ENCODE measurements at places on chromosomes 5 and 9. TPM values are rescaled to one million over a fixed set of nuclear protein-coding genes. Genes with fewer than 3 reads are reported as not detected.

The PCDHA13 gene
- polyA plus RNA-seq = 0.27 TPM

The TMEM171 gene
- 0.16 TPM for polyA plus RNA-seq

The DCTN4 gene
- polyA plus RNA-seq = 21.5 TPM

The FAM81B gene
- polyA plus RNA-seq = 0.27 TPM

The MORN5 gene
- polyA plus RNA-seq = 0.45 TPM

The GDF9 gene
- polyA plus RNA-seq = 1.1 TPM

DNA sequence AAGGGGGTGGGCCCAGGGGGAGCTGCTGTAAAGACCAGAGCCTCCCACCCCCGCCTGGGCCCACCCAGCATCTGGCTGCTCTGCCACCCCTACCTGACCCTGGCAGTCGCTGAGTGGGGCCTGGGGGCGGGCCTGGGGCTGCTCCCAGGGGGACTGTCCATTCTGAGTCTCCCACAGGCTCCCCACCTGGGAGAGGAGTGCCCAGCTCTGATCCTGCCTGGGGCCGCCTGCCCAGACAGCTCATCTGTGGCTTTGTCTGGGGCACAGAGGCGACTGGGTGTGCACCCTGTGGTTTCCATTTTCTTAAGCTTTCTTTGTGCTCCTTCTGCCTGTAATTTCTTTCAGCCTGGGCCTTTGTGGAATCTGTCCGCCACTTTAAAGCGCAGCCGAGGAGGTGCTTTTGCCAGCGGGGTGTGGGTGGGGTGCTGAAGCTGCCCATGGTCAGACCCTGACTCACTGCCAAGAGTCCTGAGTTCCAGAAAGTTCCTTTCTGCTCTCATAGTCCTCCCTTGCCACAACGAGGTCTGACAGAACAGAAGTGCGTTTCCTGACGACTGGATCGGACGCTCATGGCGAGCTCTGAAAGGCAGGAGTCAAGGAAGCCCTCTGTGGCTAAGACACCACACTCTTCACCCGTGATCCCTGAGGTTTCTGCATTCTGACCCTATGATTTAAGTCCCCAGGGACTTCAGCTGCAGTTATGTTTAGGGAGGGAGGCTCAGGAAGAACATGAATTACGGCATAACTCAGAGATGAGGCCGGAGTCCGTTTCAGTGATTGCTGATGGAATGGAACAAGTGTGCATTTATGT is 225.0 kb downstream of the FANCC start:
- no peak for DNase-seq

- no peak for DNase-seq
These were observed 598 bp upstream of the TMED7 start for GRCh38 chr5:115626445-115626823.

GRCh38 chr5:124060413-124061067 is 548.6 kb downstream of the CSNK1G3 start:
- no peak for DNase-seq

DNA sequence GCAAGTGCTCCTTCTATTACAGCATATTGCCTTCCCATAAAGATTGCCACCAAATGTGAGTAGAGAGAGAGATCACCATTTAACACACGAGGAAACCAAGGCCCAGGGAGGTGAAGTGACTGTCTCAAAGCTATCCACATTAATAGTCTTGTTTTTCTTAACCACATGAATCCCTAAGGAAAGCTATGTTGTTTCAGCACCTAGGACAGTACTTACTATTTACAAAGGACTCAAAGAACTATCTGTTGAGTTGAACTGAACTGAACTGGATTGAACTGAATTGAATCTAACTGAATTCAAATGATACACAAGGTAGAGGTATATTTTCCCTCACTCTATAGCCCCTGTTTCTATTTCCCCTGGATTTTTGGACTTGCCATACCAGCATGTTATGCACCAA is 430.4 kb downstream of the CAAP1 start:
- no peak for DNase-seq

DNA sequence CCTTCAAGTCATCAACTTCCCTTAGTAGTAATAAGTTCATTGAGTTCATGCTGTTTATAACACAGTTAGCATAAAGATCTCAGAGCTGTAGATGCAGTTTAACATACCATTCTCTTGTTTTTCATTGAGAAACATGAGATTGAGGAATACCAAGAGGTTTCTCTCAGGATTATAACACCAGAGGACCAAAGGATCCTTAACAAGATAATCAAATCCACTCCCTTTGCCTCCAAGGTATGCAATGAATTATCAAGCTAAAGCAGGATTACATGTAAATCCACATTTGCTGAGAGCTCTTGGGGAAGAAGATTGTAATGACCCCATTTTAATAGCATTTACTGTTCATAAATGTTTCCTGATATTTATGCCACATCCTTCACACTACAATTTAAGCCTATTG is 35.1 kb upstream of the DAB2 start:
- no peak for DNase-seq

- DNase-seq = no peak
These were observed 360.2 kb upstream of the GRIA1 start for GRCh38 chr5:153130296-153130695.

DNA sequence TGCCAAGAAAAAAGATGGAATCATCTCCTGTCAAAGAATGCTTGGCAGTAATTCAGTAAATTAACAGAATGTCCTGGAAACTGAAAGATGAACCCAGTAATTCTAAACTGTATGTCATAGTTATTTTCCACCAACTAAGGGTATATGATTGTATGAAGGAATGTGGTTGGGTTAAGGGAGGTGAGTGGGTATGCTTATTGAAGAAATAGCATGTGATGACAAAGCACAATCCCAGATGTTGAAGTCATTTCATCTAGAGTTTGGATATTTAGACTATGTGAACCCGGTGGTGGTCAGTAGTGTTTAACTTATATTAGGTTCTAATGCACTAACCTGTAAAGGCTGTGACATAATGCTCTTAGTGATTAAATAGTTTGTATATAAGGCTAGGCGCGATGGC is 87.3 kb downstream of the CDKN2A start:
- no peak for DNase-seq

- no peak for DNase-seq
These were observed 70.4 kb upstream of the PRDM9 start for GRCh38 chr5:23437011-23437410.

- no peak for DNase-seq
These were observed at the start of gene HMMR for GRCh38 chr5:163460562-163461171. Gene HMMR, plus strand, starts transcription at chr5:163460632. Its CDS starts 61 bp downstream, at chr5:163460693.

DNA sequence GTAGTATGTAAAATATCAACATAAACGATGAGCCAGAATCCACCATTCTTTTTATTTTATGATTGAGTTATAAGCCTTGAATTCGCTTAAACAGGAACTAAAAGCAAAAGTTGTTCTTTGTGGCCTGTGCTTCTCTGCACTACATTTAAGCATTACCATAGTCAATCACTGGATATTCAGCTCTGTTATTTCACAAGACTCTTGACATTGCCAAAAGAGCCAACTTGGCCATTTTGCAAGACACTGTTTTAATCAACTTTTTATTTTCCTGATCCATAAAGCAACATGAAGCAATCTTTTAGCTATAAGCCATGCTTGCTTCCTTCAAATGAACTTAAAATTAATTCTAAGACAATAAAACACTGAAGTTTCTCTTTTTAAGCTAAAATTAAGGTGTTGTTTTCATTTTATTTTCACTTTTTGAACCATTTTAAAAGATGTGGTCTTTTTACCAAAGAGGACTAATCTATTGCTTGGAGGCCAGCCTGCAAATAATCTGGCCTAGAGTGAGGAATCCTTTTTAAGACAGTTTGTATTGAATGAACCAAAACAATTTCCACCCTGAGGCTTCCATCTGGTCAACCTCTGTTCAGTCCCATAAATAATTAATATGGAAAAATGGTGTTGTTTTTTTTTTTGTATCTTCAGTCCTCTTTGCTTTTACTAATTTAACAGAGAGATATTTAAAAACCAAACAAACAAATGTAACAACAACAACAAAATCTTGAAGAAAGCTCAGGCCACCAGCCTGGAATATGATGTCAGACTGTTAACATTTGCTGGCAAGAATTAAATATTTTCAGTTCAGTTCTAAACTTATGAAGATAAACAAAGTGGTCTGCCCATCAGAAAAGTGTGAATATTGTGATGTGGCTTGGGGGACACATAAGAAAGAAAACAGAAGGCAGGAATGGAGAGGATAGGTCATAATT is 274.4 kb downstream of the MARCHF11 start:
- no peak for DNase-seq

DNA sequence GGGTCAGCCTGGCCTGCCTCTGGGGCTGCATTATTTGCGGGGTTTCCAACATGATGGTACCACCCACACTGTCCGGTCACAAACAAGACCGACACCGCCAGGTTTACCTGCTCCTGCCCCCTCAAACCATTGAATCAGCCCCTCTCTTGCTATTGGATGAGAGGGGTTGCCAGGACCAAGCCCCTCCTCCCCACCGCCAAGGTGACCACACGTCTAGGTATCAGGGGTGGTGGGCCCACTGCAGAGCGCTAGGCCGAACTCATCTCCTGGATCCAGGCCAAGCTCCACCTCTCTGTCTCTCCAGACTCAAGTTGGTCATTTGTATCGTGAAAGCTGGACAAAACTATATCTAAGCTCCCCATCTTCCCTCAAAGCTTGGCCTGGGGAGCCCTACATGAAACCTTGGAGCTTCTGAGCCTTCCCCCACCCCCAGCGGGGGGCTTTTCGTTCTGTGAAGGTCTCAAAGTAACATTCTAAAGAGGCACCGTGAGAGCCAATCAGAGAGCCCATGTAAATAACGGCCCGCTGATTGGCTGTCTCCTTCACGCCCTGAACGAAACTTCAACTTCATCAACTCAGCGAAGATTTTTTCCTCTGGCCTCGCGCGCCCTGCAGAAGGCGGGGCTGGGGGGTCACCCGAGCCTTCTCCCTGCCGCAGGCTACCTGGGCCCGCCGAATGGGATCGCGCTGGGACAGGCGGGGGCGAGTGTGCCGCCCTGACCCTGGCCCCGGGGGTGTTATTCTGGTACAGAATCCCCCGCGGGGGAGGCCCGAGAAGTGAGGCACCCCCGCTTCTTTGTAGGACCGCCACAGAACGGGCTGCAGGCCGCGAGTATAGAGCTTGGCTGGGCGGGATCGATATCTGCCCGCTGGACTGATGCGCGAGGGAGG is 49.6 kb upstream of the PSD2 start:
- DNase-seq = peak; percentile 50

DNA sequence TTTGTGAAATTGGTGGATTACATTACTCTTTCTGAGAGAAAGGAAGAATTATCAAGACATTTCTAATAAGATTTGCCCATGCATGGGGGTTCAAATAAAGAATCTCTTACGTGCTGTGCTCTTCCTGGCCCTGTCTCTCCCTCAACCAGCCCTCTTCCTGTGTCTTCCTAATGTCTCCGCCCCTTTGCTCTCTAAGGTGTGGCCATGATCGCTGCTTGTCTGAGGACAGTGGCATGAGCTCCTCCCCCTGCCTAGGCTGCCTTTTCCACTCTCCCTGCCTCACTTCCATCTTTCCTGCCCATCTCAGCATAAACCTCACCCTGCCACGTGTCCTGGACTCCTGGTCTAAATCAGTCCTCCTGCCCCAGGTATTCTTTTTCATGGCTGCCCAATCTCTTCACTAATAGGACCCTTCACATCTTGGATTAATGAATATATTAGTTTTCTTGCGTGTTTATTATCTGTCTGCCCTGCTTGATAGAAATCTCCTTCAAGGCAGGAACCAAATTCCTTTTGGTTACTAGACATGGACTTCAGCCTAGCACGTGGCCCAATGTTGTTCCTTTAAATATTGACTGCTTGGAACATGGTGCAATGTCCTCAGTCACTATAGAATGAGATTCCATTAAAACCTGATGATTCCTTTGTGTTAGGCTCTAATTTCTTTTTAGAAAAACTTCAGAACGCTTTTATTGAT is 122.3 kb downstream of the MTRR start:
- no peak for DNase-seq

GRCh38 chr9:132141948-132142594 is 19.8 kb upstream of the NTNG2 start:
- no peak for DNase-seq

DNA sequence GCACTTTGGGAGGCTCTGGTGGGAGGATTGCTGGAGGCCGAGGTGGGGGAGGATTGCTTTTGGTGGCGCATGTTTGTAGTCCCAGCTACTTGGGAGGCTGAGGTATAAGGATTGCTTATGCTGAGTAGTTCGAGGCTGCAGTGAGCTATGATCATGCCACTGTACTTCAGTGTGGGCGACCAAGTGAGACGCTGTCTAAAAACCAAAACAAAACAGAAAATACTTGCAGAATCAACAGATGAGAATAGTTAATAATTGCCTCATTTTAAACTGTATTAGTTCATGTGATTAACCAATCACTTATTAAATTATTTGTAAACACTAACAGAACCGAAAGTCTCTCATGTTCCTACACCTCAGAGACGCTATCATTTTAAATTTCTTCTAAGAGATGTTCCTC is 118.1 kb downstream of the CCDC171 start:
- no peak for DNase-seq

DNA sequence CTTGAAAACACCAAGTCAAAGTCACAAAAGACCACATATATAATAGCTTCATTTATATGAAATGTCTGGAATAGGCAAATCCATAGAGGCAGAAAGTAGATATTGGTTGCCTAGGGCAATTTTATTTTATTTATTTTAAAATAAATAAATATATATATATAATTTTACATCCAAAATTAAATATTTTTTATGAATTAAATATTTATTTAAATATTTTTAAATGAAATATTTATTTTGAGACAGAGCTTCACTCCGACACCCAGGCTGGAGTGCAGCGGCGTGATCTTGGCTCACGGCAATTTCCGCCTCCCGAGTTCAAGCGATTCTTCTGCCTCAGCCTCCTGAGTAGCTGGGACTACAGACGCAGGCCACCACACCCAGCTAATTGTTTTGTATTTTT is 58.9 kb upstream of the ATG10 start:
- no peak for DNase-seq

DNA sequence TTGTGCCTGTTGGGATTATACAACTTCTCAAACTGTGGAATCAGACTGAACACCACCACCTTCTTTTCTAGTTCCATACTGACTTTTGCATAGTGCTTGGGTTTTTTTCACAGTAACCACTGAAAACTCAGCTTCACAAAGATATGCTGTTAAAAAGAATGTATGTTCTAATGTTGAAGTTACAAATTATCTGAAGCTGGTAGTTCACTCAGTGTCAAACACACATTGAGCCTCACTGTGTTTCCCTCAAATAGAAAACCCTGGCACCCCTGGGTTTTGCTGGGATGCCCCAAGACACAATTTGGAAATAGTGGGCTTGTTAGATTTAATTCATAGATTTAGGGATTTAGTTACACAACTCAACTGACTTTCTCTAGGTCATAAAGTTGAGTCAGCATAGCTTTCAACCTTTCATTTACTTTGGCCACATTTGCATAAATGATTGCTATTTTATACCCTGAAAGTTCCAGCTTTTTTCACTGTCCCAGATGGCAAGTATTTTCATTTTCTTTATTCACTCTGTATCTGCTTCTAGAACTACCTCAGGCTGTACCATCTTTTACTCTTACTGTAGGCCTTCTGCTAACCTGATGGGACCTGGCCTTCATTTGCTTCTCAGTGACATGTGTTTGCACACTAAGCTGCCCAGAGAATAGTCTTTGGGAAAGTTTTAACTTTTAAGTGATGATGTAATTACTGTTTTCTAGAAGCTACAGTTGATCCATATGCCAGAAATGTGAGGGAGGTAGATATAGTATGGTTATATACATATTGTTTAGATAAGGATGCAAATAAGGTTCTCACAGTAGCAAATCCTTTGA is 115.1 kb downstream of the CDC42SE2 start:
- DNase-seq = no peak

GRCh38 chr5:156274453-156274852 is 52.5 kb upstream of the SGCD start:
- DNase-seq = no peak
